ENCODE measurements at places on chromosomes 6 and 20.

GRCh38 chr6:16824845-16825685 is 63.8 kb upstream of the ATXN1 start:
- peak; percentile 49 for DNase-seq

GRCh38 chr20:62791301-62792181 is 4.7 kb upstream of the MRGBP start:
- DNase-seq: peak; percentile 95

DNA sequence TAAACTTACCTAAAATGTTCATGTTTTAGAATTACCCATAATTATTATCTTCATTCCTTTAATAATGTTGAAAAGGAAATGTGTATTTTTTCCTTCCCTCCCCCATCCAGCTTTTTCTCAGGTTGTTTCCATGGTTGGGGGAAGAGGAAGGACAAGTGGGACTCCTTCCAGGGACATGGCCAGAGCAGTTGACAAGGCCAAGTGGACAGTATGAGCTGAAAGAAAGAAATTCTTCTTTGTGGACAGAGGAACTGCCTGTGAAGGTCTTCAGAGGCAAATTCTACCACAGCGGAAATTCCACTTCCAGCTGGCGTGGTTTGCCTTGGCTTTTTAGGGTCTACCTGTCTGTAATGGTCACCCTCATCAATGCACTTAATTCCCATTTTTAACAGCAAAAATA is 33.8 kb downstream of the RIN2 start:
- DNase-seq: no peak

GRCh38 chr20:55437798-55438415 is 567.4 kb downstream of the CBLN4 start:
- DNase-seq: no peak

DNA sequence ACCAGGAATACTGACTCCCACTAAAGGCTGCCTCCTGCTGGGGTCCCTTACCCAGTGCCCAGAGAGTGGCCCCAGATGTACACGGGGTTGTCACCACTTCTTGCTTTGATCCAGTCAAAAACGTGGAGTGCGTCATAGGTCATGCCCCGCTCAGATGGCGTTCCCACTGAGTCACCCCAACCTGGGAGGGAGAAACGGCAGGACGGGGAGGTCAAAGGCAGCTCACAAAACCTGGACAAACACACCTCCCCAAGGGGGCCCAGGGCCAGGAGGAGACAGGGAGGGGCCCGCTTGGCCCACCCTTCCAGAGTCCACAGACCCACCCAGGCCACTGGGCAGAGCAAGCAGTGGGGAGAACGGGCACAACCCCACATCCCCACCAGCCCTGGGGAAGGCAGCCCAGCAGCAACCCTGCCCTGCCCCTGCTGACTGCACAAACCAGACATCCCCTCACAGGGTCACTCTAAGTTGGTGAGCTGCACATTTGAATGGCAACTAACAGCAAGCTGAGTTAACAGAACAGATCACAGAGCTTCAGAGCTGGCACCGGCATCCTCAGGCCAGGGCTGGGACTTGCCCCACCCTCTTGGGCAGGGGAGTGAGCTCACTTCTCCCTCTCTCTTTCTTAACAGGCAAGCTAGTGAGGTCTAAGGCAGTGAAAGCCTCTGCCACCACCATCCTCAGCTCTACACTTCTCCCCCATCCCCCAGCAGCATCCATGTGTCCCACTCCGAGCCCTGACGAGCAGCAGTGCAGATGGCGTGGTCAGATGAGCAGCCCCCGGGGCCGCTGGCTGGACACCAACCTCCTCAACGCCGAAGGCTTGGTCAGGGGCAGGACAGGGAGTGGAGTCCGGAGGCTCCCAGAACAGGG is 61.7 kb downstream of the PYGB start:
- DNase-seq: no peak

GRCh38 chr6:38262026-38262425 is 377.7 kb downstream of the BTBD9 start:
- peak; percentile 80 for DNase-seq

DNA sequence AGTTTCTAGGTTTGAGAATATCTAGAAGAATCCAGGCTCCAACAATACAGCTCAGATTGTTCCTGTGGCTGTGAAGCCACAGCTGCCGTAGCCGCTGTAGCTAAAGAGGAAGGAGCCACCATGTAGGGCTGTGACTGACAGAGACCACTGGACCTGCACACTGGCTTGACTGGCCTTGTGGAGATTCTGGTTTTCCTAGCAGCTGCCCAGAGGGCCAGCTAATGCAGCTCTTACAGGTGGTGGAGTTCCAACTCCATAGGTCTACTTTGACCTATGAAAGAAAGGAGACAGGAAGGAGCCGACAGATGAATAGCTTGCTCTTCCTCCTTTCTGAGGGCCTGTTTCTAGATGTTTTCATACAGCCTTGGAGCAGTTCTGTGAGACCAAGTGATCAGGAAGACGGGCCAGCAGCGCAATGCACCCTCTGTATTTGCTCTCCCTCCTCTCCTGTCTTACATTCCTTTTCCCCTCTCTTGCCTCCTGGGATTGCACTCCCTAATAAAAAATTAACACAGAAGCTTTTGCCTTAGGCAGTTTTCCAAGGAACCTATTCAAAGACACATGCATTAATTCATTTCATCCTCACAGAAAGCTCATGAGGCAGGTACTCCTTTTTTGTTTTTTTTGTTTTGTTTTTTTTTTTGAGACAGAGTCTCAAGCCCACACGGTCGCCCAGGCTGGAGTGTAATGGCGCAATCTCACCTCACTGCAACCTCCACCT is 51.8 kb upstream of the MYB start:
- no peak for DNase-seq

DNA sequence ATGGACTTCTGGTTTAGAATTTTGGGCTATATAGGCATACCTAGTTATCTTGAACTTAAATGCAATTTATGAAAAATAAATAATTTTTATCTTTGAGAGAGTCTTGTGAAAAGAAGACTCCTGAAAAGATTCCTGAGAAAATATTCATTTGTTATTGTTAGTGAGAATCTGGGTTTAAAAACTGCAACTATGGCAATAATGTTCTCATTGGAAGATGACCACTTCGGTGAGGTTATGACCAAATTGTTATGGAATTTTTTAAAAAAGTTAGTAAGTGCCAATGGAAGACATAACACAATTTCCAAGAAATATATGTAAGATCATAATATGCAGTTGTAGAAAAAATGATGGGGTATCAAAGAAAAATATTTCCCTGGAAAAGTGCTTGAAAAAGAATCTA is 46.3 kb downstream of the GRIK2 start:
- no peak for DNase-seq

DNA sequence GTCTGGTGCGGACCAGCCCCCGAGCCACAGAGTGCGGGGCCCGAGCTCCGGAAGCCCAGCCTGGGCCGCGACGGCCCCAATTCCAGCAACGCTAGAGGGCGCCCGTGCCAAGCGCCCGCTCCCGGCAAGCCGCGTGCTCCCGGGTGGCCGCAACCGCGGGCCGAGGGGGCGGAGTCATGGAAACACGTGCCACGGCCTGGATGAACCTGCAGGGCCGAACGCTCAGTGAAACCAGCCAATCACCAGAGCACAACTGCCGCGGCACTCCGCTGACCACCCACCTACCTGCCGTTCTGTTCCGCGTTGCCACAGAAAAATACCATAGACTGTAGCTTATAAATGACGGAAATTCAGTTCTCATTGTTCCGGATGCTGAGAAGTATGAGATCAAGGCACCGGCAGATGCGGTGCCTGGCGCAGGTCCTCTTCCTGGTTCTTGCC is 85.7 kb upstream of the FOXC1 start:
- DNase-seq: peak; percentile 6

- no peak for DNase-seq
Observed at GRCh38 chr6:147117011-147117410, 87.2 kb upstream of the STXBP5 start.

GRCh38 chr6:71457929-71458328 is 169.3 kb downstream of the OGFRL1 start:
- DNase-seq: no peak

- DNase-seq: no peak
Observed at GRCh38 chr20:9496155-9496554, 18.2 kb upstream of the LAMP5 start.

- DNase-seq: no peak
Observed at GRCh38 chr6:79902046-79902445, 45.3 kb downstream of the ELOVL4 start.

GRCh38 chr6:34358389-34358905 is 34.0 kb downstream of the NUDT3 start:
- DNase-seq: no peak

GRCh38 chr6:51049983-51050877 is 231.6 kb downstream of the TFAP2B start:
- peak; percentile 33 for DNase-seq

DNA sequence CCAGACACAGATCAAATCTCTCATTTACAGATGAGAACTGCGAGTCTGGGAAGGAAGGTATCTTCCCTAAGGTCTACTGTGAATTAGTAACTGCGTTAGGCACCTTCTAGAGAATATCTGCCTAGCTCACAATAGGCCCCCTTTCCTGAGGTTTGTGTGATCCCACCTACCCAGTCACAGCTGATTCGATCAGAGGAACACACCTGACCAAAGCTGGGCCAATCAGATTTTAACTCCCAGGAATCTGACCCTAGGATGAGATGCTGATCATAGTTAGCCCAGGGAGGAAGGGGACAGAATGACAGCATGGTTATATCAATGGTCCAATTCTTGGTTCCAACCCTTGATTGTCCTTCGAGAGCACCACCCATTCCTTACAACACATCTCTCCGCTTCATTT is 7.4 kb upstream of the CCDC167 start:
- DNase-seq: no peak

DNA sequence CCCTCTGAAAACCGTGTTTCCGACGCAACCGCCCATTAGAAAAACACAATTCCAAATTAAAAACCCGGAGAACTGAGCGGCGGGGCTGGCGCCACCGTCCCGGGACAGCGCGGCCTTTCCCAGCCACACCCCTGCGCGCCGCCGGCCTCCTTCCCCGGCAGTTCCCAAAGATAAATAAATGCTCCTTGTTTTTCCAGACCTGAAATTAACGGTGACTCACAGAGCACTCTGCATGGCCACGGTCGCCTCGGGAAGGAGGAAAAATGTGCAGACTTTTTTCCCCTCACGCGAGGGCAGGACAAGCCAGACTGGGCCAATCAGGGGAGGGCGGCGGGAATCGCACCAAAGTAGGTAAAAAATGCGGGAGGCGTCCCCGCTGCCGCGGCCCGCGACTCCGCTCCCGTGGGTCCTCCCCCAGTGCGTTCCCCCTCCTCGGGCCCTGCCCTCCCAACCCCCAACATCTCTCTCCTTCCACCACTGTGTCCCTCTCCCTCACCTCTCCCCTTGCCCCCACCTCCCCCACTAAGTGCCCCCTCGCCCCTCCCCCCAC is 828 bp upstream of the DSTN start:
- DNase-seq: peak; percentile 54

GRCh38 chr20:11195899-11196558 is 522.2 kb upstream of the JAG1 start:
- no peak for DNase-seq

DNA sequence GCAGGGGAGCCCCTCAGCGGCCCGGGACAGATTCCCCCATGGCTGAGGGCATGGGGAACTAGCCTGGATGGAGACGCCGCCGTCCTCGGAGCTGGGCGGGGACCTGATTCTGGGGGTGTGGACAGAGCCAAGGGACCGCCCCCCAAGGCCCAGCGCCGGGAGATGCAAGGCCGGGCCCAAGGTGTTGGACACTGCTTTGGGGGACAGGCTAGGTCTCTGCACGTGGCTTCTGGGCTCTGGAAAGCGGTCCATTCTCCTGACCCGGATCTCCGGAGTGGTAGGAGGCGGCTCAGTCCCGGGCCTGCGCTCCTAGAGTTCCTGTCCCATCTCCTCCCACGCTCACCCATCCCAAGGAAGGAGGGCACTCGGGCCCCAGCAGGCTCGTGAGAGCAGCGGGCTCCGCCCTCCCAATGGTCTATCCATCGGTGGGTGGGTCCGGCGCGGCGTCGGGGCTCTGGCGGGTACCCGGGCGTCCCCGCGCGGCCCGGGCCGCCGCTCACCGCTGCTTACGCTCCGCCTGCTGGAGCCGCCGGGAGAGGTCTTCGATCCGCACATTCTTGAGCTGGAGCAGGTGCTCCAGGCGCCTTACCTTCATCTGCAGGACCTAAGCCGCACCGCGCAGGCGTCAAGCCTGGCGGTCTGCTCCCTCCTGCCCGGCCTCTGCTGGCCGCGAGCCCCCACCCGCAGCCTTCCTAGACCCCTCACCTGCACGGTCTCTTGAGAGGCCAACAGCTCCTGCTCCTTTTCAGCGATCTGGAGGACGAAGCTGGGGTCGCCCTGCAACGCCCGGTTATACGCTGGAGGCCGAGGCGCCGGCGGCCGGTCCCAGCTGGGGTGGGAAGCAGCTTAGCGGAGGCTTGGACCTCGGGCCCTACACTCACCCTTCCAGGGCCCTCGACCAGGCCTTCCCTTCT is 3.3 kb downstream of the SPEF1 start:
- DNase-seq: no peak
